ENCODE measurements at places on chromosomes 12 and 14.

- DNase-seq: no peak
These were observed 157.4 kb downstream of the DACT1 start for GRCh38 chr14:58794993-58795762.

DNA sequence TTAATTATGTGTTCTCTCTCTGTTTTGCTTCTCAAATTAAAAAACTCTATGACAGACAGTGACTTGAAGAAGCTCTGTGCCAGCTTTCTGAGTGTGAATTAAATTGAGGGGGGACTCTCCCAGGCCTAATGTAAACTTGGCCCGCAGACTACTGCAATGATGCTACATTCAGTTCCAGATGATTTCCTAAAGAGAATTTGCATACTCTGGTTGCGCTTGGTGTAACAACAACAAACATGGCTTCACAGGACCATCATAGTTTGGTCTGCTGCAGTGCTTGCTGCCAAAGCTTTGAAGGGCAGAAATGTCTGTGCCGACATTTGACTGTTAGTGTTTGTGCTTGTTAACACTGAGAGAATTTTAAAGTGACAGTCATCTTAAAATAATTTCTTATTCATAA, 25.0 kb downstream of the CFAP54 start:
- DNase-seq: no peak

- no peak for DNase-seq
These were observed 4.2 kb upstream of the SLC8A3 start for GRCh38 chr14:70192915-70193314.

GRCh38 chr12:25935355-25936144, 22.9 kb upstream of the RASSF8 start:
- no peak for DNase-seq

DNA sequence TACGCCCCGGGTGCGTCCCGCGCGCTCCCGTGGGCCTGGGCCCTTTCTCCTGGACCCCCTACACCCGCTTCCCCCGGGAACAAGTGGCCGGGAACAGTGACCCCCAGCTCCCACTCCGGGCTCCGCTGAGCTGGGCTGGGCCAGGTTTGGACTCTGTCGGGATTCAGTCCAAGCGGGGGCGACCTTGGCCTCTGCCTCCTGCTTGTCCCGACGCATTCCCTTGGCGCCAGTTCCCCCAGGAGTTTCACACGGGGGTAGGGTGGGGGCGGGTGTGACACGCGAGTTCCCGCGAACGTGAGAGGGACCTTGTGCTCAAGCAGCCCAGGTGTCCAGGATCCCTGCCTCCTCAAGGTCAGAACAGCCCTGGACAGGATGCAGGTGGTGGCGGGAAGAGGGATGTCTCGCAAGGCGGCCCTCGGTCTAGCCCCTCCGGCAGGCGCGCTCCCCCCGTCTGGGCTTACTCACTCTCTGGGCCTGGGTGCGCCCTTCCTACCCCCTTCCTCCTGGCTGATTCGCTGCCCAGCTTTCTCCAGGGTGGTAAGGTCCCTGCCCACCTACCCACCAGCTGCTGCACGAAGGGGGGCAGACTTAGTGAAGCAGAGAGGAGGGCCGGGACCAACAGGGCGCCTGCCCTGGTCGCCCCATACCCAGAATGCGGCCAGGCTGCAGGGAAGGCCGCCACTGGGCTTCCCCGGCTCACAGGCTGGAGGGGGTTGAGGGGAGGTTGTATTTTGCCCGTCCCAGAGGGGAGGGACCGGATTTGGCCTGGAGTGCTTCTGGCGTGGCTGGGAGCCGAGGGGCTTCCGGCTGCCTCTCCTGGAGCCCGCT, 862 bp downstream of the CRIP2 start:
- no peak for DNase-seq

- DNase-seq: no peak
These were observed 293.8 kb downstream of the NOVA1 start for GRCh38 chr14:26304056-26304455.

GRCh38 chr14:94042433-94043091, 16.4 kb downstream of the OTUB2 start:
- DNase-seq: no peak

DNA sequence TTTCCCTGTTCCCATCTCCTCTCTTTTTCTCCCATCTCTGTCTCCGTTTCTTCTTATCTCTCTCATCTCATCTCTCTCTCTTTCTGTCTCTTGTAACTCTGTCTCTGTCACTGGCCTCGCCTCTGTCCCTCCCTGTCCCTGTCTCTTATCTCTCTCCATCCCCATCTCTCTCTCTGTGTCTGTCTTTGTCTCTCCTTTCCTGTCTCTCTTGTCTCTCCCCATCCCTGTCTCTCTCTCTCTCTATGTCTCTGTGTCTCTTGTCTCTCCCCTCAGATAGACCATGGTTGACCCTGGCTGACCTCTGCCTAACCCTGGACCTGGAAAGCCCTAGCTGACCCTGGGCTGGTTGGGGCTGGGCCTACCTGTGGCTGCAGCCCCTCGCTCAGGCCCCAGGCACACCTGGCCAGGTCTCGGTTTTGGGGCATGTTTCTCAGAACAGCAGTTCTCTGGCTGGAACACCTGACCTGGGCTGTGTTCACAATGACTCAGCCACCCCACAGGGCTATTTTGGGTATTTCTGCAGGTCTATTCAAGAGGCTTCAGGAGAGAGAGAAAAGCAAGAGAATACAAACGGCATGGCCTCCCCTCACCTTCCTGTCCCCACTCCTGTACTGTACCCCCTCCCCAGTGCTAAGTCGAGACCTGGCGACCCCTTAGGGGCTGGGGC, 174.4 kb downstream of the TMEM121 start:
- no peak for DNase-seq

DNA sequence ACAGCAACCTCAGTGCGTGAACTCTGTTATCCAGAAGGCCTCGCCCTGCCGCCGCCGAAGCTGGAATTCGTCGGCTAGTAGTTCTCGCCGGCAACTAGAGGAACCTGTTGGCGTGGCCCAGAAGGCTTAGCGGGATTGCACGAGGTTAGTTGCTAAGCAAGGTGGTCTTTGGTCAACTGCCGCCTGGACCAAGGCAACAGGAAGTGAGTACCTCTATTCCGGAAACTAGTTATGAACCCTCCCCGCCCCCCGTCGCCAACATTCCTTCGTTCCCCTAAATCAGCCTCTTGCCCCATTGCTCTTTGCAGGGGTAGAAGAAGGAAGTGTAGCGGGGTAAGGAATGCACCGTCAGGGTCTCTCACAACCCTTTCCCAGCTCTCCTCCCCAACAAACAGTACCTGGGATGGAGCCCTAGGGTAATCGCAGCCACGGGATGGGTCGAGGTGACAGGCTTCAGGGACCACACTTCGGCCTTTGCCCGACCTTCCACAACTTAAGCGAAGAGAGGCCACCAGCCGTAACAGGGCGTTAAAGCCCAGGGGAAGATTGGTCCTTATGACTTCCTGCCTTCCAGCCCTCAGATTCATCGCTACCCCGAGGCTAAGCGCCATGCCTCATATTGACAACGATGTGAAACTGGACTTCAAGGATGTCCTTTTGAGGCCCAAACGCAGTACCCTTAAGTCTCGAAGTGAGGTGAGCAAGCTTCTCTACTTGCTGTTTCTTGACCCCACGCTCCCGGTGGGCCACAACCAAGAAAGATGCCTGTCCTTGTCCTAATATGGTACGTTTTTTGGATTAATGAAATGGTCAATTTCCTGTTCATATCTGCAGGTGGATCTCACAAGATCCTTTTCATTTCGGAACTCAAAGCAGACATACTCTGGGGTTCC, at the start of gene GMPR2:
GMPR2 (plus strand) TSS at position 285 of the 893 bp plus-strand sequence; CDS start at position 610, 325 bp downstream.
- no peak for DNase-seq

- DNase-seq: no peak
These were observed 21.1 kb downstream of the KRT18 start for GRCh38 chr12:52969828-52970569.

GRCh38 chr12:43824207-43824775, 11.6 kb upstream of the TMEM117 start:
- no peak for DNase-seq

DNA sequence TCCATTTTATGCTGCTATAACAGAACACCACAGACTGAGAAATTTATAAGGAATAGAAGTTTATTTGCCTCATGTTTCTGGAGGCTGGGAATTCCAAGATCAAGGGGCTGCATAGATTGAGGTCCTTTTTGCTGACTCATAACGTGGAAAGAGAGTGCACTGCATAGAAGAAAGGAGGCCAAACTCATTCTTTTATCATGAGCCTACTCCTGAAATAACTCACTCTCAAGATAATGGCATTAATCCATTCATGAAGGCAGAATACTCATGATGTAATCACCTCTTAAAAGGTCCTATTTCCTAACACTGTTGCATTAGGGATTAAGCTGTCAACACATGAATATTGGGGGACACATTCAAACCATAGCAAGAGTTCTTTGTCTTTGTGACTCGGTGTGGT, 60.0 kb upstream of the FBXO33 start:
- no peak for DNase-seq

DNA sequence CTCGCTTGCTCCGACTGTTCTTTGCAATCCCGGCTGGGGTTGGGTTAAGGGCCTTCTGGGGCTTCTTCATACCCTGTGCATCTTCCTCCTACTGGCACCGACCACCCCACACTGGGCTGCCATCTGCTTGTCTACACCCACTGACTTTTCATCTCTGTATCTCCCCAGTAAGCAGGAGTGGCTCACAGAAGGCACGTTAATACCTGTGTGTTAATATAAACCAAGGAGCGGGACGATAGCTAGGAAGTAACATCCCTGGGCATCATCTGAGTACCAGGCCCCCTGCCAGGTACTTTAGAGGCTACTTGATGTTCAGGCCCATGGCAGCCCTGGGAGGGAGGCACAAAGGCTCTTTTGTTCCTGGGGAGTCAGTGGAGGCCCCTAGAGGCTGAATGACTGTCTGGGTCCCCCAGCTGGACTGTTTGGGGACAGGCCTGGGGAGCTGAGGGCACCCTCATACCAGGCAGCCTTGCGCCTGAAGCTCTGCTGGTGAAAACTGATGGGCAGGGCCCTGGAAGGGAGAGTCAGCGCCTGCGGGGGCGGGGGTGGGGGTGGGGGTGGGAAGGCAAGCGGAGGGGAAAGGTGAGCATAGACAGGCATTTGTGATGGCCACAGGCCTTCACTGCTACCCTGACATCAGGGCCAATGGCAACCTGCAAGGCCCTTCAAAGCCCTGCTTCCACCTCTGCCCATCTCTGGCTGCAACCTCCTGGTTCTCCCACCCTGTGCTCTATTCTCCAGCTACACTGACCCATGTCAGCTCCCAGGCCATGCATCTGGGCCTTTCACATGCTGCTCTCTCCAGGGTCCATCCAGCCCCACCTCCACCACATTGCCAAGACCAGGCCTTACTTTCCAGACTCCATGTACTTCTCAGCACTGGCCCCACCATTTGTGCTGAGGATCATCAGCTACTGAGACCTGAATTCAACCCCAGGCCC, 34.2 kb upstream of the DEGS2 start:
- DNase-seq: no peak

- DNase-seq: no peak
These were observed 20.3 kb downstream of the PRICKLE1 start for GRCh38 chr12:42568952-42569915.

DNA sequence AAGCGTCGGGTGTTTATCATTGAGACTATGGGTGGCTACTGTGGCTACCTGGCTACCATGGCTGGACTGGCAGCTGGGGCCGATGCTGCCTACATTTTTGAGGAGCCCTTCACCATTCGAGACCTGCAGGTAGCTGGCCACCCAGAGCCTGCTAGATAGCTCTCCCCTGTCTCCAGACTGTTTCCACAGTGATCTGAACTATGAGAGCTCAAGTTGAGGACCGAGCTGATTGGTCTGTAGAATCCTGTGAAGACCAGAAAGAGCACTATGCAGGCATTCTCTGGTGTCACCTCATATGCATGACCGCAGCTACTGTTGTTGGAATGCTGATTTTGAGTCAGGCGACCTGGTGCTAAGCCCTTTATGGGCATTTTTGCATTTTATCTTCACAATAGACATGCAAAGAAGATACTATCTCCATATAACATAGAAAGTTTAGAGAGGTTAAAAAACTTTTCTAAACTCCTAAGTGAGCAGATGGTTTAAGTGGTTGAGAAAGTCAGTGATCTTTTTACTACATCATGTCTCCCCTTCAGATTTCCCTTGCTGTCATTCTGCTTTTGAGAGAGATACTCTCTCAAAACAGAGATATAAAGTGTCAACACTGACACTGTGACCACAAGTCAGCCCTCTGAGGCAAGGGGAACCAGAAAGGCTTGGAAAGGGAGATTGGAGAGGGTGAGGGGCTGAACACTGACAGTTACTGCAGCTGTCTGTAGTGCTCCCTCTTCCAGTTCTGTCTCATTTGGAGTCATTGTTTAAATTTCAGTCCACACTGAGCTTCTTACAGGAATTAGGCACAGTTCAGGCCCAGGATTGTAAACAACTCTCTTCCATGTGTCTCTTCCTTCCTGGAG, 14.3 kb downstream of the ASB8 start:
- DNase-seq: no peak

GRCh38 chr14:99883866-99884650, 90.8 kb downstream of the EML1 start:
- DNase-seq: no peak

GRCh38 chr12:124668602-124669001, 101.2 kb upstream of the NCOR2 start:
- no peak for DNase-seq

- no peak for DNase-seq
These were observed 2.9 kb downstream of the CIPC start for GRCh38 chr14:77100961-77101360.

- DNase-seq: no peak
These were observed 255.7 kb downstream of the ADGRD1 start for GRCh38 chr12:131209082-131210070.

DNA sequence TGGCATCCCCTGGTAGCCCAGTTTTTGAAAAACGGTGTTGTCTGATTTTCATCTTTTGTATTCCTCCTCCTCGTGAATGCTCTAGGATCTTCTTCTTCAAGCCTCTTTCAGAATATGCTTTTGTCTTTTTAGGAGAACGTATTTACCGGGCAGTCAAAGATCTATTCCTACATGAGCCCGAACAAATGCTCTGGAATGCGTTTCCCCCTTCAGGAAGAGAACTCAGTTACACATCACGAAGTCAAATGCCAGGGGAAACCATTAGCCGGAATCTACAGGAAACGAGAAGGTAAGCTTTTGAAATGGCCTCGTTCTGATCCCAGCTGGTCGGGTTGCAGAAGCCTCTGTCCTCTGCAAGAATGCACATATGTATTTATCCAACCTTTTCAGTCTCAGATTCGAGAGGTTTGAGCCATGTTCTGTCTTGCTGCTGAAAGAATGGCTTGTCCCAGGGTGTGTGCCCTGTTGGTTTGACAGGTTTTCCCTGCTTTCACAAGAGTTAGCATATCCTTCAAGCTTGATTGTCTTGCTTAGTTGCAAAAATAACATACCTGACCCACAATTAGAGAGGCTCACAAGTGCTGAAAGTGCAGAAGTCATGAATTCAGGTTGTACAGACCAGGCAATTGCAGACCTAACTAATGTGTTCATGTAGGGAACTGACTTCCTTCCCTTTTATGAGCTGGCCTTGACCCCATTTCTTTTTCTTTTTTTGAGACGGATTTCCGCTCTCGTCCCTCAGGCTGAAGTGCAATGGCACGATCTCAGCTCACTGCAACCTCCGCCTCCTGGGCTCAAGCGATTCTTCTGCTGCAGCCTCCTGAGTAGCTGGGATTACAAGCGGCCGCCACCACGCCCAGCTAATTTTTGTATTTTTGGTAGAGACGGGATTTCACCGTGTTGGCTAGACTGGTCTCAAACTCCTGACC, 6.8 kb downstream of the KMT5A start:
- DNase-seq: no peak
